ENCODE measurements at places on chromosomes 13 and 19.

DNA sequence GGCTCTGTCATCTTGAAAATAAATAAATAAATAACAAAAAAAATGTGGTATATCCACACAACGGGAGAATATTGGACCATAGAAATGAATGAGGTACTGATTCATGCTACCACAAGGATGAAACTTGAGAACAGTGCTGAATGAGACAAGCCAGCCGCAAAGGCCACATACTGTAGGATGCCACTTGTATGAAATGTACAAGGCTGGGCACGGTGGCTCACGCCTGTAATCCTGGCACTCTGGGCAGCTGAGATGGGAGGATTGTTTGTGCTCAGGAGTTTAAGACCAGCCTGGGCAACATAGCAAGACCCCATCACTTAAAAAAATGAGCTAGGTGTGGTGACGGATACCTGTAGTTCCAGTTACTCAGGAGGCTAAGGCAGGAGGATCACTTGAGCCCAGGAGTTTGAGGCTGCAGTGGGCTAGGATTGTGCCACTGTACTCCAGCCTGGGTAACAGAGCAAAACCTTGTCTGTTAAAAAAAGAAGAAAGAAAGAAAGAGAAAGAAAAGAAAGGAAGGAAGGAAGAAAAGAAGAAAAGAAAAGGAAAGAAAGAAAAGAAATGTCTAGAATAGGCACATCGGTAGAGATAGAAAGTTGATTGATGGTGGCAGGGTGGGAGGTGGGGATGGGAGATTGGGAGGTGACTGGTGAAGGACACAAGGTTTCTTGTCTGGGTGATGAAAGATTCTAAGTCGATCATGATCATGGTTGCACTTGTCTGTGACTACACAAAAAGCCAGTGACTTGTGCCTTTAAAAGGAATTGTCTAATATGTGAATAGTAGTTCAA, 20.3 kb downstream of the HPN start:
- DNase-seq = peak; percentile 69

- no peak for DNase-seq
Observed at GRCh38 chr19:45076029-45076850, at the start of gene ZNF296. Gene ZNF296, minus strand, starts transcription at chr19:45076478. Its CDS starts 105 bp downstream, at chr19:45076373.

- no peak for DNase-seq
Observed at GRCh38 chr13:107066355-107066754, 498.4 kb upstream of the ARGLU1 start.

DNA sequence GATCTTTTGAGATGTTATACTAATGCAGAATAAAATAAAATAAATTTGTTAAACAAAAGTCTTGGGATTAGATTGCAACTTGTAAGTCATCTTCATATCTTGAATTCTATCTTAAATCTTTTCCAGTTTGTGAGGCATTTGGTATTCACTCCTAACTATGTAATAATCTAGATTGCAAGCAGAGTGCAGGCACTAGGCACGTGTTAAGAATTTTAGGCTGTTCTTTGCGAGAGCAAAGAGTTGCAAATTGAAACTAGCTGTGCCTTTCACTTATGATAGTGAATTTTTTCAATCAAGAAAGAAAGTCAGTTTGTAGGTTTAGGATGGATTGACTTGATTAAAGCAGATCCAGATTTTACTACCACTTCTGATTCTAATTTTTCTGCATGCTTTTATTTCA, 264.1 kb upstream of the SPRY2 start:
- DNase-seq = no peak

DNA sequence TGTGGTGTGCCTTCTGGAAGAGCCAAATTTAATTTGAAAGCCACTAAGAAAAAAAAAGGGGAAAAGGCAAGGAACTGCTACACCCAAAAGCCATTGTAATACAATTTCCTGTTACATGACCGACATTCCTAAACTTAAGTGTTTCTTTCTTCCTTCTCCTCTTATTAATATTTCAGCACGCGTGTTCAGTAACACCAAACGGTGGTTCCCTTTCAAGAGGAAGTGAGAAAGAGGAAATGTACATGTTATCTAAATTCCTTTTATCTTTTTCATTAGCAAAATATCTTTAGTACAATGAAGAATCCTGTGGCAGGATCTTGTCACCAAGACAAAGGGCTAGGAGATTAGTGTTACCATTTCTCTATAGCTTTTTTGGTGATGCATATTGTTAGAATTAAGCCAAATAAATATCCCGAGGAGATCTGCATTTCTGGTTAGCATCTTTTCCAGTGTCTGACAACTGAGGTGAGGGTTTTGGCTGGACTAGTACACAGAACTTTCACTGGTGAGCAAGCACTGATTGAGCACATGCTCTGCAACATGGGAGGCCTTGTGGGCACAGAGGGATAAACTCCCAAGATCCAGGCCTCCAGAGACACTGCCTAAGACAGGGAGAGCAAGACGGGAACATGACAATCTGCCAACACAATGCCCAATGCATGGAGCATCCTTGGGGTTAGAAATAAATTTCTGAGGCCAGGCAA, 22.1 kb downstream of the LATS2 start:
- DNase-seq = no peak

DNA sequence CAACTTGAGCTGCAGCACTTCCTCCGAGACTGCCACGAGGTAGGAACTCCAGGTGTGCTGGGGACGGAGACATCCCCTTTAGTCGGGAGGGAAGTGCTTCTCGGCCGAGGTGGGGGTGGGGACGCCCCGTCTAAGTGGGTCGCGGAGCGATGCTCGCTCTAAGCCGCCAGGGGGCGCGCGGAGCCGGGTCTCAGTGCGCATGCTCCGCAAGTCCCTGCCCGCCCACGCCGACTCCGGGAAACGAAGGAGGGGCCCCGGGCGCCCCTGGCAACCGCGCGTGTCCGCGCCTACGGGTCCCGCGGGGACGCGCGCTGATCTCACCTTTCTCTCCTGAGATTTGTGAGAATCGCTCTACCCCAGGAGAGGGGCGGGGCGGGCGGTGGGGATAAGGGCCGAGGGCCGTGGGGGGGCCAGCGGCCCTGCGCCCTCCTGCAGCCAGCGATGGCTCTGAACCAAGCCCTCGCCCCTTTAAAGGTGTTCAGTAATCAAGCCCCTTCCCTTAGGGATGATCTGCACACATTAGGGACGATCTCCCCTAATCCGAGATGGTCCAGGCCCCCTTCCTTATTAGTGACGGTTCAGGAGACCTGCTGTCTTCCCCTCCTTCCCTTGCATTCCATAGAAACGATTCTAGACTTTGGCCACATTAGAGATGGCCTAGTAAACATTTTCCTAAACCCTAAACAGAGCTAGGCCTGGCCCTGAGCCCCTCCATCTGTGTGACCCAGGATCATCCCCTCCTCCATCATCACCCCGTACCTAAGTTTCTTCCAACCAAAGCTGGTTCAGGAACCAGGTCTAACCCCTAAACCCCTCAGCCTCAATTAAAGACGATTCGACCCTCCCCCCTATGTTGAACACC, 47.3 kb upstream of the SHKBP1 start:
- peak; percentile 26 for DNase-seq

DNA sequence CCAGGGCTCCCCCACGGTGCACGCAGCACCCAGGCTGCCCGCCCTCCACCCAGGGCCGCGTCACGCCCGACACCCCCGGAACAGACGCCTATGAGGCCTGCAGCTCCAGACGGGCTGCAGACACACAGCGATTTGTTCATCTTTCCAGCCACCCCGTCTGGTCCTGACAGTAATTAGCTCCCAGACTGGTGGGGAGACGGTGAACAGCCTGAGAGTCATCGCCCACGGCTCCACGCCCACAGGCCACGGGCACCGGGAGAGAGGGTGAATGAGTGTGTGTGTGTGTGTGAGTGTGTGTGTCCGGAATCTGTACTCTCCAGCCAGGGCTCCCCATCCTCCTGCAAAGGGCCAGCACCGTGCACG, 18.1 kb downstream of the GADD45B start:
- DNase-seq = peak; percentile 92

GRCh38 chr19:41945135-41945766, 13.9 kb downstream of the RABAC1 start:
- no peak for DNase-seq

GRCh38 chr13:53207556-53207955, 178.9 kb downstream of the OLFM4 start:
- no peak for DNase-seq

GRCh38 chr19:53865918-53866864, 1.5 kb upstream of the MYADM start:
- DNase-seq = peak; percentile 64

DNA sequence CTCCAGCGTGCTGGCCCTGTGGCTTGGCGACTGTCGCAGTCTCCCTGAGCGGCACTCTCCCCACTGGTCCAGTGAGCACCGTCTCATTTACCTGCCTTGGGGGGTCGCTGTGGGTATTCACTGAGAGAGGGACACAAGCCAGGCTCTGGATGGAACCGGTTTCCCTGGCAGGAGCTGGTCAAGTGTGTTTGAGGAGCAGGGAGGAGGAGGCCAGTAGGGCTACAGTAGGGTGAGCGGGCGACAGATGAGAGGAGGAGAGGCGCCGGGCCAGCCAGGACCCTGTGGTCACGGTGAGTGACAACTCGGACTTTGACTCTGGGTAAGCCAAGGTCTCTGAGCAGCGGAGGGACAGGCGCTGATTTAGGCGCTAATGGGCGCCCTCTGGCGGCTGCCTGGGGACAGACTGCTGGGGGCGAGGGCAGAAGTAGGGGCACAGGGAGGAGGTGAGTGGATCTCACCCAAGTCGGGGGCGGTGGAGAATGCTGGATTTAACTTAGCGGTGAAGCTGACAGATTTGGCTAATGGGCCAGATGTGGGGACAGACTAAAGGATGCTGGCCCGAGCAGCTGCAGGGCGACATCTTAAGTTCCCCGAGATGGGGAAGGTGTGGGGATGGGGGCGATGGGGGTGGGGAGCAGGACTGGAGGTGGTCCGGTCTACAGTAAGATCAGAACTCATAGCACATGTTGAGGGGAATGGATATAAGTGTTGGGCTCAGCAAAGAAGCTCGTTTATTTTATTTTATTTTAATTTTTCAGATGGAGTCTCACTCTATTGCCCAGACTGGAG, 4.7 kb upstream of the PRMT1 start:
- peak; percentile 43 for DNase-seq

GRCh38 chr13:39818953-39819352, 163.5 kb downstream of the COG6 start:
- DNase-seq = no peak

- no peak for DNase-seq
Observed at GRCh38 chr19:40466985-40467734, at the start of gene SPTBN4. Gene SPTBN4, plus strand, starts transcription at chr19:40467001. Its CDS starts 5,621 bp downstream, at chr19:40472622.

DNA sequence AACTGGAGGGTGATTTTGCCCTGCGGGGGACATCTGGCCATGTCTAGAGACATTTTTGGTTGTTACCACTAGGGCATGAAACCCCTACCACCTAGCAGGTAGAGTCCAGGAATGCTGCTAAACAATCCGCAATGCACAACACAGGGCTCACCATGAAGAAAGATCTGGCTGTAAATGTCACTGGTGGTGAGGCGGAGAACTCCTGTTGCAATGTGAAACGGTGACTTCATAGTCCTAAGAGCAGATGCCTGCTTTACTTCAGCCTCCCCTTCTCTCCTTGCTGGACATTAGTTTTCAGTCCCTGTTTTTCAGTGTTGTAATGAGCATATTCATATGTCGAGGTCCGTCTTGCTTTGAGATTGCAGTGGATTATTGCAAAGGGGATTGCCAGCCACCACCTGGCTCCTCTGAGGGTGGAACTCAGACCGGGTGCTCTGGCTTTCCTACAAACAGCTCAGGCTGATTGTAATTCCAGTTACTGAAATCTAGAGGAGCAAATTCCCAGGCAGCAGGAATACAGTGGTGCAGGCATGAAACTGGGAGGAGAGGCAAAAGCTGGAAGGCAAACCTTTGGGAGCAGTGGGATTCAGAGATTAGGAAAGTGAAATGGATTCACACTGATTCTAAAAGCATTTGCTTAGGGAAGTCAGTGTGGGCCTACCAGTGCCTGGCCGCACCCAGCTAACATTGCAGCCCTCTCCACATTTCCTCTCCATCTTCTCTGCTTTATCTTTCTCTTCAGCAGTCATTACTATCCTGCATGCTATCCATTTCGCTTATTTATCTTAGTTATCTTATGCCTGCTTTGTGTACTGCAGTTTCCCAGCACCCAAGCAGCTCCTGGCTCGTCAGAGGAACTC, 76.1 kb upstream of the PCDH8 start:
- DNase-seq = no peak

GRCh38 chr19:42172261-42172660, 40.0 kb upstream of the POU2F2 start:
- DNase-seq = no peak

DNA sequence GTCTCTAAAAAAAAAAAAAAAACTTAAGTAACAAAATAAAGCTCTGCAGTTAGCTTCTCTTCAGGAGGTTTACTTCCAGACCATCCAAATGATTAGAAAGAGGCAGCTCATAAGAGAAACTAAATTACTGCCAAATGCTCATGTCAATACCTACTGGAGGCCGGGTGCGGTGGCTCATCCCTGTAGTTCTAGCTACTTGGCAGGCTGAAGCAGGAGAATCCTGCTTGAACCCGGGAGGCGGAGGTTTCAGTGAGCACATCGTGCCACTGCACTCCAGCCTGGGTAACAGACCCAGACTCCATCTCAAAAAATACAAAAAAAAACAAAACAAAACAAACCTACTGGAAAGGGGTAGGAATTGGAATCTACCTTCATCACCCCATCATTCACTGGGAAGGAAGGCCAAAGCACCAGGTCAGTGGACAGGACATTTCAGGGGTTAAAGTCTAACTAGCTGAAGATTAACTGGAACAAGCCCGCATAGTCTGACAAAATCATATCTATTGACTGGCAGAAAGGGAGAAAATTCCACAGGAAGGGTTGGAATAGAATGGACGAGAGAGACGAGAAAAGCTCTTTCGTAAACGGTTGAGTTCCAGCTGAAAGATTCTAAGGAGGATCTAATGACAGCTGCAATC, 1.3 kb downstream of the ZFP14 start:
- no peak for DNase-seq

- no peak for DNase-seq
Observed at GRCh38 chr19:12833738-12834565, 427 bp downstream of the RTBDN start.

DNA sequence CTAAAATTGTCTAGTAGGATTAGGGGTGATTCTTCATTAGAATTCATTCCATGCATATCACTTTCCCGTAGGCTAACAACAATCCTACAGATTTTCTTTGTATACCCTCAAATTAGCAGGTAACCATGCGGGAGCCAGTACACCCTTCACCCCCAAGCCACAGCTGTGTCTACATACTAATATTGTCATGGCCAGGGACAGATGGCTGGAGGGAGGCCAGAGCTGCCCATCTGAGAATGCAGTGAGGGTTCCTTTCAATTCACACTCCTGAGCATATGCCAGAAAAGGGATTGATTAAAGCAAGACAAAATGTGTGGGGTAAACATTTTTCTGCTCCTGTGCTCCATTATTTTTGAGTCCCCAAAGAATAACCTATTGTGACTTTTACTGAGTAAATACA, 68.9 kb downstream of the FREM2 start:
- DNase-seq = no peak

DNA sequence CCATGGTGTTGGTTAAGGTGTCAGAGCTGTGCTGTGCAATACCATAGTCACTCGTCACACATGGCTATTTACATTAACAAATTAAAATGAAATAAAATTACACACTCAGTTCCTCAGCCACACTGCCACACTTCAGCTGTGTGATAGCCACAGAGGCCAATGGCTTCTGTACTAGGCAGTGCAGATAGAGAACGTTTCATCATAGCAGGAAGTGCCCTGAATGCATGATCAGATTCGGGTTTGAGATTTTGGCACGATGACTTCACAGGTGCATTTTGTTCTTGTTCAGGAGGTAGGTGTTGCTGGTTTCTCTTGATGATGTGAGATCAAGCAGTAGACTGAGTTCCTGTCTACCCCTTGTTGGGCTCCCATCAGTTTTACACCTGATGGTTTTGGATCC, 6.5 kb downstream of the ARMC6 start:
- DNase-seq = no peak

GRCh38 chr19:38614289-38614688, 3.5 kb downstream of the MAP4K1 start:
- DNase-seq = no peak
